Activated CD4-positive, alpha-beta T cell treated with anti-CD3 and anti-CD28 coated beads, Interleukin-2, amount 10 ng/mL, durations not matched to agents 24 days and 14 days (primary cell): ENCODE measurements at places on chromosomes 11 and 22. TPM values are rescaled to one million over a fixed set of nuclear protein-coding genes. Genes with fewer than 3 reads are reported as not detected.

GRCh38 chr11:94568717-94569116 lies 1.5 kb downstream of the PIWIL4 start:
- DNase-seq, result no peak
- H3K4me1 ChIP-seq, result no peaks in the 10 kb centered on the region
- no peak overlapping the region for H3K4me3 ChIP-seq
- H3K27me3 ChIP-seq, result no peaks in the 10 kb centered on the region
- H3K27ac ChIP-seq, result no peak overlapping the region

GRCh38 chr11:68374531-68374930 lies 62.1 kb downstream of the LRP5 start:
- DNase-seq, result no peak
- no peak overlapping the region for H3K4me3 ChIP-seq
- H3K27me3 ChIP-seq, result no peaks in the 10 kb centered on the region
- H3K27ac ChIP-seq, result no peak overlapping the region
- H3K36me3 ChIP-seq, result peaks cover 7% of the 10 kb centered on the region

- H3K27me3 ChIP-seq, result peaks cover 4% of the 10 kb centered on the region
- H3K36me3 ChIP-seq, result no peaks in the 10 kb centered on the region
- no peak overlapping the region for H3K4me3 ChIP-seq
- no peaks in the 10 kb centered on the region for H3K4me1 ChIP-seq
- H3K27ac ChIP-seq, result no peak overlapping the region
These were observed 263.2 kb downstream of the BUD13 start for GRCh38 chr11:116509551-116509950.

DNA sequence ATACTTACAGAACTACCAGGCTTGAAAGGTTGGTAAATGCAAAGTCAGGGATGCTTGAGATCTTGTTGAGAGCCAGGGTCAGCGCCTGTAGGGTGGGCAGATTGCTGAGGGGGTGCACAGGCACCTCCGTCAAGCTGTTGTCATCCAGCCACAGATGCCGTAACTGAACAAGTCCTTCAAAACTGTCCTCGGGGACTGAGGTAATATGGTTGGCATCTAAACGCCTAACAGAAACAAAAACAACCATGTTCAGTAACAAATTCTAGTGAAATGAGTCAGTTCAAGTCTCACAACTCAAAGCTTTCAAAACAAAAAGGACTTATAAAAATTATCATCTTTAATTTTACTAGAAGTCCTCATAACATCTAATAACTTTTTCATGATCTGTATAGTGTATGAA lies 22.2 kb upstream of the CCDC34 start:
- peaks cover 2% of the 10 kb centered on the region for H3K4me1 ChIP-seq
- DNase-seq, result no peak
- H3K27me3 ChIP-seq, result peaks cover 15% of the 10 kb centered on the region
- H3K27ac ChIP-seq, result no peak overlapping the region
- no peak overlapping the region for H3K4me3 ChIP-seq

DNA sequence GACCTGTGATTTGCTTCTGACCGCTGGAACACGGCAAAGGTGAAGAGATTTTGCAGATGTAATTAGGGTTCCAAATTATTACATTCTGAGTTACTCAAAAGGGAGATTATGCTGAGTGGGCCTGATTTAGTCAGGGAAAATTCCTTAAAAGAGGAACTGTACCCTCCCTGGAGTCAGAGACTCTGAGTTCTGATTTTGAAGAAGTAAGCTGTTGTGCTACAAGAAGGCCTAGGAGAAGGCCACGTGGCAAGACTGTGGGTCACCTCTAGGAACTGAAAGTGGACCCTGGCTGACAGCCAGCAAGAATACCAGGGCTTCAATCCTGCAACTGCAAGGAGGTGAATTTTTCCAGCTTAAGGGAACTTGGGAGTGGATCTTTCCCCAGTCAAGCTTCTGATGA lies 45.3 kb downstream of the CHRDL2 start:
- H3K27me3 ChIP-seq, result peaks cover 26% of the 10 kb centered on the region
- no peaks in the 10 kb centered on the region for H3K36me3 ChIP-seq
- H3K4me3 ChIP-seq, result no peak overlapping the region

POU2F3 gene
- total RNA-seq, result 0.14 TPM in 1 of 2 replicates, not detected in the other

GRCh38 chr11:35214792-35215193 lies 75.8 kb downstream of the CD44 start:
- H3K27me3 ChIP-seq, result no peaks in the 10 kb centered on the region
- no peak for DNase-seq
- no peak overlapping the region for H3K4me3 ChIP-seq
- H3K4me1 ChIP-seq, result peaks cover 36% of the 10 kb centered on the region
- H3K27ac ChIP-seq, result peak overlapping the region; percentile 41
- H3K36me3 ChIP-seq, result peaks cover 93% of the 10 kb centered on the region

- DNase-seq, result no peak
- H3K4me3 ChIP-seq, result no peak overlapping the region
- H3K27me3 ChIP-seq, result peaks cover 15% of the 10 kb centered on the region
- H3K27ac ChIP-seq, result no peak overlapping the region
These were observed 15.6 kb upstream of the LYVE1 start for GRCh38 chr11:10584071-10584501.

DNA sequence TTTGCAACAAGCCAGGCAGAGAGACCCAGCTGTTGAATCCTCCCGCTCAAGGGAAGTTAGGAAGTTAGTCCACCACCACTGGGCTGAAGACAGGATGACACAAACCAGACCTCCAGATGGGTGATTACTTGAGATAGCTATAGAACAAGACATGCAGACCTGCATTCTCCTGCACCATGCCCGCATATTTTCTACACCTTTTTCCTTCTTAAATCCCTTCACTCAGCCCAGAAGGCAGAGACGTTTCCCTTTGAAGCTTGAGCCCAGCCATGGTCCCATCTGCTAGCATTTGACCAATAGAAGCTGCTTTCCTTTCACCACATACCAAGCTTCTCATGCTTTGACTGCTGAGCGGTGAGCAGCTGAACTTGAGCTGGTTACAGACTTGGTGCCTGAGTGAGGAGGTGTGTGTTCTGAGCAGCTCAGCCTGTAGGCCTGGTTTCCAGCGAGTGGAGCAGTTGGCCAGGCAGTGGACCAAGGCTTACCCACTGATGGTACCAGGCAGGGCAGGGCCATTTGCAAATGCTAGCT lies 29.2 kb upstream of the CBX6 start:
- peak; percentile 53 for DNase-seq
- H3K27me3 ChIP-seq, result peaks cover 35% of the 10 kb centered on the region
- H3K36me3 ChIP-seq, result peaks cover 4% of the 10 kb centered on the region
- H3K4me1 ChIP-seq, result peaks cover 7% of the 10 kb centered on the region

DNA sequence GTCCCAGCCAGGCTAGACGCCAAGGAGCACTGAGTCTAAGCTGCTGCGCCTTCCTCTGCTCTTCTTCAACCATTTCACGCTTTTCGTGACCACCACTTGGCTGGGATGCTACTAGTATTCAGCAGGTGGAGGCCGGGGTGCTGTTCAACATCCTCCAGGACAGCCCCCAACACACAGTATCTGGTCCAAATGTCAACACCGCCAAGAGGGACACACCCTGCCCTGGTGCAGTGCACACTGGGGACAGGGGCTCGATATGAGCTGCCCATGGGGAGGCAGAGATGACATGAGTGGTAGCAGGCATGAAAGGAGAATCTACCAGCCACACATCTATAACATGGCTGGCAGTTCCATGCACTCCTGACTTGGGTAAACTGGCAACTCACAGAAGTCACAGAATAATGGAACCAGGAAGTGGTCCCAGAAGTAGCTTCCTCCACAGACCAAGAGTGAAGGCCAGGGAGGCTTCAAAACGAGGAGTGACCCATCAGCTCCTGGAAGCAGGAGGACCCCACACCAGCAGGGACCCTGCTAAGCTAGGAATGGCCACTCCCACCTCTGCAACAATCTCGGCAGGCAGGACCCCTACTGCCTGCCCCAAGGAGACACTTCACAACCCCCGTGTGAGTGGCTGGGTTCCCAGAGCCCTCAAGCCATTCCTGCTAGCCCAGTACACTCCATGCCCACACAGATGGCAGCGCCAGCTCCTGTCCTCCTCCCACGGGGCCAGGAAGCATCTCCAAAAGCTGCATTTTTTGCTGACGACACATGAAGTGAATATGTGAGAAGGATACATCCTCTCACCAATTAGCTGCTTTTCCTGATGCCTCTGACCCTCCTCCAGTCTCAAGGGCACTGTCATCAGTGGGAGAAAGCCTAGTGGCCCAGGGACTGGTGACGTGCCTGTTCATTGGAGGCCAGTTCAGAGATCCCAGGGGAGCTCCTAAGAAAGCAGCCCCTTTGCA lies 78.8 kb downstream of the DGCR2 start:
- H3K27me3 ChIP-seq, result no peaks in the 10 kb centered on the region
- H3K4me1 ChIP-seq, result no peaks in the 10 kb centered on the region
- no peak overlapping the region for H3K27ac ChIP-seq
- no peak for DNase-seq
- no peak overlapping the region for H3K4me3 ChIP-seq
- peaks cover 28% of the 10 kb centered on the region for H3K36me3 ChIP-seq

TRIM44 gene
- total RNA-seq, result 27.3 and 27.8 TPM in 2 replicates

DNA sequence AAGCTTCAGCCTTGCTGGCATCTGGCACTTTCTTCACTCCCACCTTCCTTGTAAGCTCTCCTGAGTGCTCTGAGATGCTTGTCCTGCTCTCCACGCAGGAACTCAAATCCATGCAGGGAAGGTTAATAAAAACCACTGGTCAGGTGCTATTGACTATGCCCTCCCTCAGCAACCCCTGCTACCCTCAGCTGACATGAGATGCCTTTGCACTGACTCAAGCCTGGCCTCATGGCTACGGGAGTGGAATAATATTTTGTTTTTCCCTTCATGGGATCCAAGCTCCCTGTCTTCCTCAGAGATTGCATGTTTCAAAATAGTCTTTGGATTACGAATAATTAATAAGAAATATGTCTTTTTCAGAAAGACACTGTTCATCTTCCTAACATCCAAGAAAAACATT lies 31.7 kb upstream of the ABCC8 start:
- no peak overlapping the region for H3K27ac ChIP-seq
- H3K4me3 ChIP-seq, result no peak overlapping the region
- DNase-seq, result no peak
- peaks cover 29% of the 10 kb centered on the region for H3K27me3 ChIP-seq
- no peaks in the 10 kb centered on the region for H3K4me1 ChIP-seq
- no peaks in the 10 kb centered on the region for H3K36me3 ChIP-seq

GRCh38 chr11:15318814-15319213 lies 204.1 kb downstream of the INSC start:
- H3K36me3 ChIP-seq, result no peaks in the 10 kb centered on the region
- H3K27me3 ChIP-seq, result peaks cover 4% of the 10 kb centered on the region
- no peak for DNase-seq
- H3K4me1 ChIP-seq, result no peaks in the 10 kb centered on the region
- no peak overlapping the region for H3K4me3 ChIP-seq

DNA sequence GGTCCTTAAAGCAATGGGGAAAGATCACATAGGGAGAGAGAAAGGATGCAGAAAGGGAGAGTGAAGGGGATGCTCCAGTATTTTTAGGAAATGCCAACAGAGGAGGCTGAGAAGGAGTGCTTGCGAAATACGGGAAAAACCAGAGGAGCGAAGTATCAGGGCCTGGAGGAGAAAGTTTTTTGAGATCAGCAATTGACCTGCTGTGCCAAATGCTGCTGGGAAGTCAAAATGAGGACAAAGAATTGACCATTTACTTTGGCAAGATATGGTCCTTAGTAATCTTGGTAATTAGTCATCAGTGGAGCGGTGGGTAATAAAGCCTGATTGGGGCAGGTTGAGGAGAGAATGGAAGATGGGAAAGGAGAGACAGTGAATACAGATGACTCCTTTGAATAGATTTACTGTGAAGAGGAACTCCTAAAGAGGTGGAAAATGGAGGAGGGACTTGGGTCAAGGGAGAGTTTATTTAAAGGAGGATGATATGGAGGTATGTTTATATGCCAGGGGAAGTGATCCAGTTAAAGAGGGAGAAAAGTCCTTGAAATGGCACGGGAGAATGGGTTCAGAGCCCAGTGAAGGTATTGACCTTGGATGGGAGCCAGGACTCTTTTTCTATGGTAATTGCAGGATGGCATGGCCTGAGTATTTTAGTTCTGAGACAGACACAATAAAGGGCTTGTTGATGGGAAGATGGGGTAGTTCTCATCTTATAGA lies 111.5 kb downstream of the PKNOX2 start:
- DNase-seq, result no peak
- no peaks in the 10 kb centered on the region for H3K4me1 ChIP-seq
- no peaks in the 10 kb centered on the region for H3K36me3 ChIP-seq
- H3K27me3 ChIP-seq, result peaks cover 6% of the 10 kb centered on the region

OR8G1 gene
- not detected in 2 replicates for total RNA-seq

- DNase-seq, result no peak
- H3K4me3 ChIP-seq, result no peak overlapping the region
- H3K36me3 ChIP-seq, result no peaks in the 10 kb centered on the region
- peaks cover 31% of the 10 kb centered on the region for H3K27me3 ChIP-seq
These were observed 626 bp downstream of the FLRT1 start for GRCh38 chr11:64036087-64037026.

HTR3B gene
- total RNA-seq, result not detected in 2 replicates

DNA sequence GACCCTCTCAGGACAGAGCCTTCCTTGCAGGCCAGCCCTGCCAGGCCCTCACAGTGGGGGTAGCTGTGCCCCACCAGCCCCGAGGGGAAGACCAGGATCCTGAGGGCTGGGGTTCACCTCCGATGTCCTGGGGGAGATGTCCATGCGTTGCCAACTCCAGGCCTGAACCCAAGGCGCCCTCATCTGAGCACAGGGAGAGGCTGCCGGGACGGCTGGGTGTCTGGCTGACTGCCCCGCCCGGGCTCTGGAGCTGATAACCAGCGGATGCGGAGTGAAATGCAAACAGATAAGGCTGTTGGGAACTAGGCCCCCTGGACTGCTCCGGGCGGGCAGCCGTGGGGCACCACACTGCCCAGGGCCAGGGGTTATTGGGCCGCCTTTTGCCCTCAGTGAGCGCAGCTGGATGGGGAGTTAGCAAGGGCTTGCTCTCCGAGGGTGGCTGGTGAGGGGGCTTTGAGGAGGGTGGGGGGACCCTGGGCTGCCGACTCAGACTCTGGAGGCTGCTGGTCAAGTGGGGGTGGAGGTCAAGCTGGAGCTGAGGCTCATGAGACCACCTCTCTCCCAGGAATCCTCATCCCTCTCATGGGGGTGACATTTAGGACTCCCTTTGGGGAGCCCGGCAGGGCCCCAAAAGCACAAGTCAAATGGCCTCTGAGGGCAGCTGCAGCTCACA lies 5.6 kb upstream of the MUC6 start:
- H3K36me3 ChIP-seq, result no peaks in the 10 kb centered on the region
- no peak overlapping the region for H3K27ac ChIP-seq

DNA sequence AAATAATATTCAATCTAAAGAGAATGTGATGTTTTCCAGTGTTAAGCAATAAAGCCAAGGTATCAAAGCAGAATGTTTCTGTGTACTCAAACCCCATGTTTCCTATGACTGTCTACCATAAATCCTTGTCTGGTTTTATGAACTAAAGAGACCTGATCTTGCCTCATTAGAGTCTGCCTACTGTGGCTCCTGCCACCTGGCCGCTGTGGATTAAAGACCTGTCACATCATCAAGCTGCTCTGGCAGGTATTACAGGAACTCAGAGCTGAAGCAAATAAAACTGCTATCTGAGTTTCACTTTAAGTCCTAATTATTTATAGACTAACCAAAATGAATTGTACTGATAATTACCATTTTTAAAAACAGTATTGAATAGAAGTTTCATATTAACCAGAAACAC lies 207.8 kb upstream of the CCDC90B start:
- H3K4me3 ChIP-seq, result no peak overlapping the region
- no peaks in the 10 kb centered on the region for H3K4me1 ChIP-seq
- peak; percentile 18 for DNase-seq
- no peaks in the 10 kb centered on the region for H3K36me3 ChIP-seq

- H3K4me3 ChIP-seq, result peak overlapping the region; percentile 92
- no peak overlapping the region for H3K27ac ChIP-seq
- H3K36me3 ChIP-seq, result peaks cover 15% of the 10 kb centered on the region
- peaks cover 8% of the 10 kb centered on the region for H3K27me3 ChIP-seq
- DNase-seq, result no peak
These were observed 1.4 kb downstream of the RASSF7 start for GRCh38 chr11:562046-562645.

TIMP3 gene
- total RNA-seq, result not detected in 2 replicates

GRCh38 chr11:10307022-10307399 lies 2.1 kb downstream of the ADM start:
- no peak for DNase-seq
- peak overlapping the region; percentile 93 for H3K4me3 ChIP-seq
- peaks cover 47% of the 10 kb centered on the region for H3K27me3 ChIP-seq
- peaks cover 3% of the 10 kb centered on the region for H3K36me3 ChIP-seq
- H3K27ac ChIP-seq, result peak overlapping the region; percentile 74
